ENCODE measurements at places on chromosomes 13 and 19.

DNA sequence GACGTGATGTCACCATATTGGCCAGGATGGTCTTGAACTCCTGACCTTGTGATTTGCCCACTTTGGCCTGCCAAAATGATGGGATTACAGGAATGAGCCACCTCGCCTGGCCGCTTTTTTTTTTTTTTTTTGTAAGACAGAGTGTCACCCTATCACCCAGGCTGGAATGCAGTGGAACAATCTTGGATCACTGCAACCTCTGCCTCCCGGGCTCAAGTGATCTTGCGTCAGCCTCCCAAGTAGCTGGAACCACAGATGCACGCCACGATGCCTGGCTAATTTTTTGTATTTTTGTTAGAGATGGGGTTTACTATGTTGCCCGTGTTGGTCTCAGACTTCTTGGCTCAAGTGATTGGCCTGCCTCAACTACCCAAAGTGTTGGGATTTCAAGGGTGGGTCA, 28.9 kb upstream of the ZNF808 start:
- DNase-seq: no peak

- DNase-seq: no peak
Observed at GRCh38 chr13:99822820-99823219, 148.7 kb downstream of the ZIC5 start.

GRCh38 chr13:20407759-20408158, 117.9 kb downstream of the CRYL1 start:
- DNase-seq: no peak

GRCh38 chr19:1851654-1852580, 3.6 kb upstream of the REXO1 start:
- no peak for DNase-seq

- no peak for DNase-seq
Observed at GRCh38 chr13:29859971-29860370, 9.6 kb upstream of the UBL3 start.
